ENCODE measurements at places on chromosomes 4 and X.

GRCh38 chr4:155039162-155039561 lies 169.3 kb upstream of the NPY2R start:
- DNase-seq: no peak

- DNase-seq: no peak
Observed at GRCh38 chrX:155962906-155963305, 34.6 kb upstream of the IL9R start.

DNA sequence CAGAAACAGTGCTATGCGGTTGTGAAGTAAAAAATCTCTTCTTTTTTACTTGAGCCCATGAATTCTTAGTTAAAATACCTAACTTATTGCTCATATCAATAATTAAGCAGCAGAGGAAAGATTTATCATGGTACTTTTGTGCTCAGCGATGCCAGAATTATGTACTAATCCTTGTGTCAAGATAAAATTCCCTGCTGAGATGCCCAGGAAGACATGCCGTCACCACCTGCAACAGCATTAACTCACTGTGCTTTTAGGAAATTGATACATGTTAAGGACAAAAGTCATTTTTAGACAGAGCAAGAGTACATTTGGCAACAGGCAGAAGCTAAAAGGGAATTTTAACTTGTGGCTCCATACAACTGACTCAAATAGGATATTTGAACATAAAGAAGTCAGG lies 138.9 kb downstream of the NPNT start:
- peak; percentile 53 for DNase-seq

DNA sequence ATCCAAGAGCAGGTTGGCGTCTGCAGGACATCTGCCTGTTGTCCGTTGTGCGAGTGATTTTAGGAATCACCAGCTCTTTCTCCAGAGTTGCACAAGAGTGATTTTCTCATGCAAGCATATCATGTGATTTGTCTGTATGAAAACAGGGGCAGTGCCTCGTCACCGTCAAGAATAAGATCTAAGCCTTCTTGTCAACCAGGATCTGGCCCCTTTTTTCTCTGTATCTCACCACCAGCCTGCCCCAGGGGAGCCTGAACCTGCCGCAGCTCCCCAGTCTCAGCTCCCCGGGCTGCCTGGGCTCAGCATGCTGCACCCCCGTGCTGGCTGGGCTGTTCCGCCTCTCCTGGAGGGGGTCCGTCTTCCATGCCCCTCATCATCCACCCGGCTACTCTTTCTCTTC lies 90.5 kb downstream of the STOX2 start:
- DNase-seq: no peak

- no peak for DNase-seq
Observed at GRCh38 chr4:185086053-185086452, 57.0 kb upstream of the SLC25A4 start.

- DNase-seq: peak; percentile 7
Observed at GRCh38 chr4:150679018-150679764, 97.2 kb downstream of the MAB21L2 start.
